ENCODE measurements at places on chromosomes 1 and 21. TPM values are rescaled to one million over a fixed set of nuclear protein-coding genes. Genes with fewer than 3 reads are reported as not detected.
A peak's percentile ranks its signal among the peaks of the same experiment; 100 is the strongest.

Gene GRHL3
- total RNA-seq, result not detected

Gene DNASE2B
- not detected for total RNA-seq

Gene TRNP1
- not detected for total RNA-seq

Gene PPP2R5A
- total RNA-seq, result 63.9 TPM

Gene PYCR2
- total RNA-seq, result 120 TPM

Gene SSR2
- total RNA-seq, result 273 TPM

Gene FOXO6
- not detected for total RNA-seq

Gene CHODL
- total RNA-seq, result 0.15 TPM

Gene SLC9A1
- total RNA-seq, result 32.4 TPM

Gene HES2
- 0.21 TPM for total RNA-seq

Gene MYBPH
- total RNA-seq, result not detected

Gene BCAN
- total RNA-seq, result not detected

Gene CYP4A22
- total RNA-seq, result not detected

Gene SV2A
- 7.5 TPM for total RNA-seq

Gene CRNN
- not detected for total RNA-seq

DNA sequence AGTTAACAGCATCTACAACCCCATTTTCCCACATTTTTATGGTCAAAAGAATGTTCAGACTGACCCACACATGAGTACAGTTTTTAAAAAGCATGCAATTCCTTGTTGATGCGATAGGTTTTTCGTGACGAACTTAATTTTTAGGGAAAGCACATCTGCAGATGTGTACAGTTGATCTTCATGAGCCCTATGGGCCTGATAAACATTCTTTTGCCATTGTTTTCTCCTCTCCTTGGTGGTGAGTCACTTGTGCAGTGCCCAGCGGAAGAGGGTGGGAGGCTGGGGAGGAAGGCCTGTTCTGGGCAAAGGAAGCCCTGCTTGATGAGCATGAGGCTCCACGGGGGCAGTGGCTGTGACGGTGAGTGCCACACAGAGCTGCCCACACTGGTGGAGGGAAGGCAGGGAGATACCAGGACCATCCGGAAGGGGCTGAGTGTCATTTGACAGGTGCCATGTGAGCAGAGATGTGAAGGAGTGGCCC is 5.3 kb downstream of the ARF1 start:
- no peaks in the 10 kb centered on the region for H3K27me3 ChIP-seq
- H3K4me3 ChIP-seq, result peak overlapping the region; percentile 18
- peaks cover 81% of the 10 kb centered on the region for H3K4me1 ChIP-seq
- peaks cover 83% of the 10 kb centered on the region for H3K36me3 ChIP-seq
- DNase-seq, result no peak

GRCh38 chr21:42002421-42002958 is 7.7 kb downstream of the ZBTB21 start:
- peak overlapping the region; percentile 51 for H3K27ac ChIP-seq
- H3K36me3 ChIP-seq, result peaks cover 49% of the 10 kb centered on the region
- H3K4me1 ChIP-seq, result peaks cover 38% of the 10 kb centered on the region
- H3K4me3 ChIP-seq, result peak overlapping the region; percentile 12
- no peaks in the 10 kb centered on the region for H3K27me3 ChIP-seq

DNA sequence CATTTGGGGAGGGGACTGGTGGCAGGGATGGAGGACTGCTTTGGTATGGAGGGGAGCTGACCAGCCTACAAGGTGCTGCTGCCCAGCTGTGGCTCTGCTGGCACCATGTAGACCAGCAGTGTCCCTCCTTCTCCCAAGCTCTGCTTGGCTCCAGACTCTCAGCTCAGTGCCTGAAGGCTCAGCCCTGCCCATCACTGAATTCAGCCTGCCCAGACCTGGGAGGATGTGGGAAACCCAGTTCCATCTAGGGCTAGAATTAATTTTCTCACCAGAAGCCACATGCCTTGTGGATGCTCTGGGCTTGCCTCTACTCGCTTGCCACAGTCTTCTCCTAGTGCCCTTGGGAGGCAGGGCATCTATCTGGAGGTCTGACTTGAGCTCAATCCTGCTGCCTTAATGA is 195.0 kb upstream of the EDN2 start:
- peaks cover 4% of the 10 kb centered on the region for H3K36me3 ChIP-seq
- peak overlapping the region; percentile 55 for H3K27ac ChIP-seq
- peaks cover 92% of the 10 kb centered on the region for H3K4me1 ChIP-seq
- no peak overlapping the region for H3K4me3 ChIP-seq

DNA sequence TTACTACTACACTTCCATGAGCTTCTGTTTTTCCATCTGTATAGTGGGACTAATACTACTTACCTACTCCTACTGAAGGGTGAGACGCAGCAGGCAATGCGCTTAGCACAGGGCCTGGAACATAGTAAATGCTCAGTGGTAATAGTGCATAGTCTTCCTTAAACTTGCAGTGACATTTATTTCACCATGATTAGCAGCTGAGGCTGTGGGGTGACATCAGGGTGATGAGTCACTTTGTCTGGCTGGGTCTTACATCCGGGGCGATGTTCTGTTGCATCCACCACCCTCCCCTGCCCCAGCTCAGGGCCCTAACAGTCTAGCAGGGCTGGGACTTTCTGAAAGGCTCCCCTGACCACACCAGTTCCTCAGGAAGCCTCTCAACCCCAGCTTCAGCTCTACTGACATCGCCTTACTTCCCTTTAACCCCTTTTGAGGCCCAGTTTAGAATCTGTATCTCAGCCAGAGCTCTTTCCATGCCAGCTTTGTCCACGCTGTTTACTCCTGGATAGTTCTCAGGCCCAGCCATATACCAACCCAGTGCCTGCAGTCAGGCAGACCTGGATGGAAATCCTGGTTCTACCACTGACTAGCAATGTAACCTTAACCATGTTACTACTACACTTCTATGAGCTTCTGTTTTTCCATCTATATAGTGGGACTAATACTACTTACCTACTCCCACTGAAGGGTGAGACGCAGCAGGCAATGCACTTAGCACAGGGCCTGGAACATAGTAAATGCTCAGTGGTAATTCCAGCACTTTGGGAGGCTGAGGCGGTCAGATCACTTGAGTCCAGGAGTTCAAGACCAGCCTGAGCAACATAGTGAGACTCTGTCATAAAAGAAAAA is 66.3 kb downstream of the CD58 start:
- peaks cover 82% of the 10 kb centered on the region for H3K4me1 ChIP-seq
- H3K27ac ChIP-seq, result peak overlapping the region; percentile 84
- peak overlapping the region; percentile 21 for H3K4me3 ChIP-seq
- H3K27me3 ChIP-seq, result no peaks in the 10 kb centered on the region
- DNase-seq, result peak; percentile 91
- H3K36me3 ChIP-seq, result peaks cover 17% of the 10 kb centered on the region

GRCh38 chr1:6998267-6998666 is 213.0 kb downstream of the CAMTA1 start:
- H3K4me1 ChIP-seq, result peaks cover 18% of the 10 kb centered on the region
- H3K36me3 ChIP-seq, result no peaks in the 10 kb centered on the region
- H3K4me3 ChIP-seq, result no peak overlapping the region
- H3K27me3 ChIP-seq, result peaks cover 23% of the 10 kb centered on the region
- no peak for DNase-seq

DNA sequence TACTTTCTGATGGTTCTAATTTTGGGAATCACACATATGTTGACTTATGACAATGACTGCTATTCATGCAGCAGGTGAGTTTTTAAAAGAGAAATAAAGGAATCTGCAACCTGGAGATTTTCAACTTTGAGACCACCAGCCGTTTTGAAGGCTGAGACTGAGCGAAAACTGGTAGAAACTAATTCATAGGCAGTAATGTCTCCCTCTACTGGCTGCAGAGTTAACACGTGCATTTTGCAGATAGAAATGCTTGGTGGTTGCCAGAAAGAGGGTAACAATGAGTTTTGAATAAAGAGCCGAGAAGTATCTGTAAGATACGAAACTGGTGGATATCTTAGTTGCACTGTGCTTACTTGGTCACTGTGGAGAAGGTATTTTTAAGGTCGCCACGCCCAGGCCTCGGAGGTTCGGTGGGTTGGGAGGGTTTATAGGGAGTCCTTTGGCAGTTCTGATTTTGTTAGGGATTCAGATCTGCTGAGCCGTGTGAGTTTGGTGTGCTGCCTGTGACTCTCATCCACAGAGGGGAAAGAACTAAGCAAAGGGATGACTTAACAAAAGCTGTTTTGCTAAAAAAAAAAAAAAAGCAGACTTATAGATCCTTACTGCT is 83.0 kb downstream of the RYR2 start:
- DNase-seq, result no peak
- H3K4me1 ChIP-seq, result no peaks in the 10 kb centered on the region
- H3K36me3 ChIP-seq, result no peaks in the 10 kb centered on the region
- no peaks in the 10 kb centered on the region for H3K27me3 ChIP-seq

- peaks cover 3% of the 10 kb centered on the region for H3K27me3 ChIP-seq
- no peak for DNase-seq
- H3K4me3 ChIP-seq, result no peak overlapping the region
- peaks cover 5% of the 10 kb centered on the region for H3K36me3 ChIP-seq
Observed at GRCh38 chr1:166908942-166909341, 32.9 kb upstream of the TADA1 start.

GRCh38 chr1:152995842-152996241 is 5.7 kb upstream of the SPRR3 start:
- H3K36me3 ChIP-seq, result no peaks in the 10 kb centered on the region
- no peaks in the 10 kb centered on the region for H3K4me1 ChIP-seq
- no peak for DNase-seq
- H3K27ac ChIP-seq, result no peak overlapping the region
- no peak overlapping the region for H3K4me3 ChIP-seq
- H3K27me3 ChIP-seq, result peaks cover 21% of the 10 kb centered on the region

DNA sequence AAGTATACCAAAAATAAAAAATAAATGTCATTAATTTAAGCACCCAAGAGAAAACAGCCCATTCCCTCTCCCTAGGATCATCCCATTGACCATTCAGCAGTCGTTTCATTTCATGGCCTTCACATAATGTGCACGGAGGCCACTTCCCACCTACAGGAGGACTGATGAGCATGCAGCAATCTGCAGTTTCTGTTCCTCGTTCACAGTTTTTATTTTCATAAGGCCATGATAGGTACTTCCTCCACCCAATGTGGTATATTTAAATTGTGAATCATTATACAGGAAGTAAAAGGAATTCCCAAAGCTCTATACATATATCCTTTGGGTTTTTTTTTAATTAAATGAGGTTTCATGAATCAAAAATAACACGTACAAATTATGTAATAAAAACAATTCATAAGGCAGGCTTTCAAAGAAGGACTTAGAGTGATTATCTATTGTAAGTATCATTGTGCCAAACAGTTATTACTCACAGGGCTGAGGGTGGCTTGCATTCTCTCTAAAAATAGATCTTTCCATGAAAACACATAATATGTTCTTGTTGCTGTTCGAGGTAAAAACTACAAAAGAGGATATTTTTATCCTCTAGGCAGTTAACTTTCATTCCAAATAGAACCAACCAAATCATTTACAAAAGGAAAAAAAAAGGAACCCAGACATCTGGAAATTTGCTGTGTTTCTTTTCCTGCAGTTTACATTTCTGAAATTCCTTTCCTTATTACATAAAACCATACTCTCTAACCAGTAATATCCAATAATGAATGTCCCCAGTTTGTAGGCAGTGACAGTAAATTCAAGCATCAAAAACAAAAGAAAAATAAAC is 27.5 kb upstream of the SLC44A3 start:
- peaks cover 19% of the 10 kb centered on the region for H3K27me3 ChIP-seq
- no peak for DNase-seq
- H3K27ac ChIP-seq, result no peak overlapping the region
- H3K4me3 ChIP-seq, result no peak overlapping the region
- H3K36me3 ChIP-seq, result no peaks in the 10 kb centered on the region

DNA sequence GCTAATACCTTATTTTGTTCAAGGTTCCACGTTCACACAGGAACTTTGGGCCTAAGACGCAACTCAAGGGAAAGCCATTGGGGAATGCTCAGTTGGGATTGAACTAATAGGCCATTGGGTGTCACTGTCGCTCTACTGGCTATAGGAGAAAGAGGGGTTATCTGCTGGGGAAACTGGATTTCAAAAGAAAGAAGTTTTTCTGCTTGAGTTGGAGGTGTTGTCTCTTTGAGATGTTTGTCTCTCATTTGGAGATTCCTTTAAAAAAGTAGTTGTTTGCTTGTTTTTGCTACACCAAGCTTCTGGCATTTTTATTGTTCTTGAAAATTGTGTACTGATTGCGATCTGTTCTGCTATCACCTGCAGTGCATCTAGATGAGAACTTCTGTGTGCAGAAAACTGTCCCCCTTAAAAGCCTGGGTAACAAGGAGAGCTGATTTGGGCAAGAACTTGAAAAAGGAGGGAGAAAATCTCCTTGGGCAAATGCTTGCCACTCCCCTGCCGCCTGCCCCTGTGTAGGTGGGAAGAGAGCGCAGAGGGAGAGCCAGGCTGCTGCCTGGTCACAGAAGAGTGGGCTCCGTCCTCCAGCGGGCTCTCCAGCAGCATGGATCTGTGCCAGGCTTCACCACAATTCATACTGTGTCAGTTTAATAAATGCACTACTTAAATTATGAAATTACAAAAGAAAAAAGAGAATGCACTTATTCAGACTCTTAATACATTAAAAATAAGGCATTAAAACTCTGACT is 39.9 kb downstream of the PEX14 start:
- no peaks in the 10 kb centered on the region for H3K27me3 ChIP-seq
- H3K4me3 ChIP-seq, result no peak overlapping the region
- peaks cover 77% of the 10 kb centered on the region for H3K4me1 ChIP-seq
- peak; percentile 30 for DNase-seq
- H3K36me3 ChIP-seq, result peaks cover 16% of the 10 kb centered on the region
- peak overlapping the region; percentile 37 for H3K27ac ChIP-seq

- H3K4me1 ChIP-seq, result no peaks in the 10 kb centered on the region
- H3K27me3 ChIP-seq, result peaks cover 7% of the 10 kb centered on the region
- DNase-seq, result no peak
Observed at GRCh38 chr1:199725002-199725565, 302.4 kb upstream of the NR5A2 start.

GRCh38 chr1:59751801-59752200 is 62.9 kb upstream of the HOOK1 start:
- H3K4me1 ChIP-seq, result no peaks in the 10 kb centered on the region
- H3K27me3 ChIP-seq, result no peaks in the 10 kb centered on the region
- no peak overlapping the region for H3K27ac ChIP-seq
- no peak for DNase-seq

DNA sequence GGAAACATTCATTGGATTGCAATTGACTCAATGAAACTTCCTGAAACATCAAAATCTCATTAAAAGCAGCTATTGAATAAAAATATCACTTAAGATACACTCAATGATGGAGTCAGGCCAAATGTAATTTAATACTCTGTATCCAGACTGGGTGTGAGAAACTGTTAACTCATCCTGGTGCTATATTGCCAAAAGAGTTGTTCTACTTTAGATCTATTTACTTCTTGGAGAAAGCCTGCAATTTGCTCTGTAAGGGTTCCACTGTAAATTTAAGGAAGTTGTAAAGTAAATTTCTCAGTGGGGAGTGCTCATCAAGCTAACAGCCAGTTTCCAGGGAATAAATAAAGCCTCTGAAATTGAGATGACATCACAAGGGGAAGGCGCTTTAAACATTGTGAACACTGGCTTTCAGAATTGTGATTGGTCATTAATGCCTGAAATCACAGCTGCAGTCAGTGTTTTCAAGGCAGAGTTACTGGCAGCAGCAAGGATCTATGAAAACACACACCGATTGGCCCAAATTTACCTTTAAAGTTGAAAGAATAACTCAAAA is 91.4 kb downstream of the OLFM3 start:
- H3K36me3 ChIP-seq, result no peaks in the 10 kb centered on the region
- DNase-seq, result no peak
- H3K4me3 ChIP-seq, result no peak overlapping the region
- no peaks in the 10 kb centered on the region for H3K4me1 ChIP-seq
- H3K27ac ChIP-seq, result no peak overlapping the region
- H3K27me3 ChIP-seq, result peaks cover 2% of the 10 kb centered on the region

GRCh38 chr1:210377731-210378333 is 49.1 kb downstream of the HHAT start:
- H3K27ac ChIP-seq, result no peak overlapping the region
- H3K27me3 ChIP-seq, result peaks cover 3% of the 10 kb centered on the region
- peaks cover 19% of the 10 kb centered on the region for H3K4me1 ChIP-seq
- DNase-seq, result no peak

GRCh38 chr1:23867542-23867894 is 572 bp downstream of the FUCA1 start:
- H3K4me3 ChIP-seq, result peak overlapping the region; percentile 76
- peaks cover 31% of the 10 kb centered on the region for H3K4me1 ChIP-seq
- peaks cover 4% of the 10 kb centered on the region for H3K36me3 ChIP-seq
- DNase-seq, result no peak
- H3K27ac ChIP-seq, result peak overlapping the region; percentile 36
